Stimulated activated CD8-positive, alpha-beta memory T cell treated with anti-CD3 and anti-CD28 coated beads, Interleukin-7, amount 100 ng/mL, for 1 hour (primary cell): ENCODE measurements at places on chromosomes 3 and 15.

GRCh38 chr3:183514021-183514420 lies 41.5 kb downstream of the KLHL6 start:
- no peak for DNase-seq

DNA sequence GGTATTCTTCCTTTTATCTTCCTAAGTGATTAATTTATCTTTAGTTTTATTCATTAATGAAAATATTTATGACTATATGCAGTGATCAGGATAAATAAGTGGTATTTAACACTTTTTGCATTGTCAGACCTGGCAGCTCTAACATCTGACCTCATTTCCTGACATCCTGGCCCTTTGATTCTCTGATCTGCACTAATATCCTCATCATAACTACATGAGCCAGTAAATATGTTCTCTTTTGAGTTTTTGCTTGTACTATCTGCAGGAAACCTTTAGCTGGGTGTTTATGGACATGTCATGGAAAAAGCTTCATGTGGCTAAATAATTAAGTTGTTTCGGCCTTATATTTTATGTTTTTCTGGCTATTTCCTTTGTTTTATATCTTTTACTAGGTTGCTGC lies 10.5 kb downstream of the NKTR start:
- no peak for DNase-seq

DNA sequence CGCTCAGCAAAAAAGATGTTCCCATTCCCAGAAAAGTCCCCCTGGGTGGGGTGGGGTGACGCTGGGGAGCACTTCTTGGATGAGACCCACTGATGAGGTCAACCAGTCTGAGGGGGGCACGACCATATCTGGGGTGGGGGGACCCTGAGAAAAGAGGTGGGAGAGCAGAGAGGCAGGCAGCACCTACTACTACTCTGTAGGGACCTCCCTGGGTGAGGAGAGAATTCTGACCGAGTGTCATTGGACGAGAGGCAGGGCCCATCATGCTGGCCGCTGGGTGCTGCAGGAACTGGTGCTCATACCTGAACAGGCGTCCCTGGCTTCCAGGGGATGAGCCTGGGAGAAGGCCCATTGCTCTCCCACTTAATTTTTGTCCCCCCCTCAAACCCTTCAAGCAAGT lies 158.8 kb downstream of the KLF13 start:
- no peak for DNase-seq

DNA sequence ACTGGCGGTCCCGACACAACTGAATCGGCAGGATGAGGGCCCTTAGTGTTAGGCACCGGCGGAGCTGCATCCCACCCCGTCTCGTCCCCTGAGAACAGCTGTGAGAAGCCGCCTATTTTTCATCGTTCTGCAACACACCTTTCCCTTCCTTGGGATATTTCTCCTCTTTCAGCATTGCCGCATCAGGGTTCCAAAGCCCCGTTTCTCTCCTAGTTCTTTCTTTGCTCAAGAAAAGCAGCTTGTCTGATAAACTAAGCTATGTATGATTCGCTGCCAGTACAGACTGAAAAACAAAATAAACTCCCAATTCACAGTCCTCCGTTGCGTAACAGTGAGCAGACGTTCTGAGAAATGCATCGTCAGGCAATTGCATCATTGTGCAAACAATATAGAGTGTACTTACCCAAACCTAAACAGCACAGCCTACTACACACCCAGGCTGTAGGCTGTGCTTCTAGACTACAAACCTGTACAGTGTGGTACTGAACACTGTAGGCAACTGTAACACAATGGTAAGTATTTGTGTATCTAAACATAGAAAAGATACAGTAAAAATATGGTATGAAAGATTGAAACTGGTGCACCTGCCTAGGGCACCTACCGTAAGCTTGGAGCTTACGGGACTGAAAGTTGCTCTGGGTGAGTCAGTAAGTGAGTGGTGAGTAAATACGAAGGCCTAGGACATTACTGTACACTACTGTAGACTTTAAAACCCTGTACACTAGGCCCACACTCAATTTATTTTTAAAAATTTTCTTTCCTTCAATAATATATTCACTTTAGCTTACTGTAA lies 8.9 kb upstream of the ADAMTS17 start:
- no peak for DNase-seq

DNA sequence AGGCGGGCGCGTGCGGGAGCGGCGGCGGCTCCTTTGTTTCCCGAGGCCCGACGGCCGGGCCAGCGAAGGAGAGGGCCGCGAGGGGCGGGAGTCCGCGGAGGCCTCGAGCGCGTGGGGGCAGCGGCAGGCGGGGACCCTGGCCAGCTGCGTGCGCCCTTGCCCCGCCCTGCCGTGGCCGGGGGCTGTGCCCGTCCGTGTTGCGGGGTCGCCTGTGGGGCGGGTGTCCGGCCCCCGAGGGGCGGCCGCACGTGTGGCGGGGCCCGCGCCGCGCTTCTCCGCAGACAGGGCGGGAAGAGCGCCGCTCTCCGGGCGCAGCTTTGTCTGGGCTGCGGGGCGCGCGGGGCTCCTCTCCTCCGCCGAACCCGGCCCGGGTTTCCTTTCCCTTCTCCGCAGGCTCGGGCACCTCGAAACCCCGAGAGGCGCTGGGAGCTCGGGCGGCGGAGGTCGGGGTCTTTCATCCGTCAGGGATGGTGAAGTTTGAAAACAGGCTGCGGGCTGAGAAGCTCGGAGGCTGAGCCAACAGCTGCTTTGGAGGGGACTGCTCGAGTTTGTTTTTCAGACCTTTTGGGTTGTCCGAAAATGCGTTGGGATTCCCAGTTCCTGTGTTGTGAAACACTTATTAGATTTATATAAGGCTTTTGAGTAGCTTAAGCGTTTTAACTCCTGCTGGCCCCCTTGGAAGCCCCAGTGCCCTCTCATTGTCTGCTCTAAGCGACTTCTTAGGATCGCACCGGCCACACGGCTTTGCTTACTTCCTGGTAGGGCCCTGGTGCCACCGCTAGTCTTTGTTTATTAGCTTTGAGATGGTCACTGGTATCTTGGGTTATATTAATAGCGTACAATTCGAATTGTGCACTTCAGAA lies 817 bp downstream of the USP3 start:
- DNase-seq: no peak

GRCh38 chr15:87881026-87881425 lies 375.5 kb downstream of the NTRK3 start:
- DNase-seq: no peak

- no peak for DNase-seq
Observed at GRCh38 chr3:55617385-55617784, 130.3 kb upstream of the WNT5A start.

GRCh38 chr15:76533060-76533820 lies 196.7 kb downstream of the ISL2 start:
- DNase-seq: no peak
